Fibroblast of the aortic adventitia (primary cell): ENCODE measurements at places on chromosomes 7 and 10.

DNA sequence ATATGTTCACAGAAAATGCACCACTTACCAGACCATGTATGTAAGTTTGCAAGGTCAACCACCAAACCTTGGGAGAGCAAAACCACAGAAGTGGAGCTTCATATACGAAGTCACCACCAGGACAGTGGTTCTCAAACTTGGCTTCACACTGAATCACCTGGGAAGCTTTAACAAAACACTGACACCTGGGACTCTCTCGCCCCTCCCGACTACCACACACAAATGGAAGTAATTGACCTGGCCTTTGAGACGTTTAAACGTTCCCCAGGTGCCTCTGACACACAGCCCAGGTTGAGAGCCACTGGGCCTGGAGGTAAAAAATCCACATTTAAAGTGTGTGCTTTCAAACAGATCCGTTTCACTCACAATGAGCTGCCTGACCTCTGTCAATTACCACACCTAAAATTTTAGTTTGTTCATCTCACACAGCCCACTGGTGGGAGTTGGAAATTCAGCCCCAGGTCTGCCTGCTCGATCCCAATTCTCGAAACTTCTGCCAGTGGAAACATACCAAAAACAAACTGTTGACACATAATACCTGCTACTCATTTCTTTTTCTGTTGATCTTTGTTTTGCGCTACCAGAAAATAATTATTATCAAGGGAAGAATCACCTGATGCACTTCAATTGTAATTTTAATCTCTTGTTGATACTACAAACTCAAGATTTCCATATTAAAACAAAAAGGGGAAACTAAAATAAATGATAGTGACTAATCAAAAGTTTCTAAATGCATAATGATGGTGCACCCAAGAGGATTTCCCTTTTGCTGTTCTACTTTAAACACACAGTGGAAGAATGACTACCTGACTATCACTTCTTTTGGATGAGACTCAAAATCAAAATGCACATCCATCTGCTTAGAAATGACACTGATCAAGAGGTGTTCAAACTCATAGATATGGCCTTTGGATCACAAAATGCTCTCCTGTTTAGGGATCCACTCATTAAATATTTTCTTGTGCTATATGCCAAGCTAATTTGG is 26.6 kb downstream of the CDNF start:
- DNase-seq: no peak

GRCh38 chr10:86218842-86219241 is 147.8 kb downstream of the GRID1 start:
- no peak for DNase-seq

DNA sequence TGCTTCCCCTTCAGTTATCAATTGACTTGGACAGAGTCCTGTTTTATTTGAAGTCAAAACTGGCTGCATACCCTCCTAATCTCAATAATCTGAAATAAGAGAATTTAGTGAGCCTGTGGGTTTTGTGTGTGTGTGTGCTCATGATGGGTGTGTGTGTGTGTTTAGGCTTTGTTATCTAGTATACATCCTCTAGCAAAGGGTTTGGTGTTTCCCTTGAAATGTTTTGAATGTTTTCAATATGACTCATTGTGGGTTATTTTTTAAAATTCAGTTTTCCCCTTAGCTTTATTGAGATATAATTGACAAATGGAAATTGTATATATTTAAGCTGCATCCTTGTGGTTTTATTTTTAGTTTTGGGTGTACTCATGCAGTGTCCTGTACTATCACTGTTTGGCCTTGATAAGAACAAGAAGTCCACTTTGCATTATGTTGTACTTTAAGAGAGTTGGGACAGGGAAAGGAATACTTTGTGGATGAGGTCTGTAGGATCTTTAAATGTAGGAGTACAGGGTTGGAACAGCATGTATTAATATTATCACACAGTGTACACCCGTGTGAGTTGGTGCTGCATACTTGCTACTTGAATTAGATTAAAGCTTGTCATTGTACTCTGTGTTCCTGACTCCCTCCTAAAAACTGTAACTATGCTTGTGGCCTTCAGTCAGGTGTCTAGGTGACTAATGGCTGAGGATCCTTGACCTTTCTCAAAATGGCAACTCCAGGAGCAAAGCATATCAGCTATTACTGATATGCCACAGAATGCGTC is 58.3 kb downstream of the VCL start:
- DNase-seq: peak; percentile 87

DNA sequence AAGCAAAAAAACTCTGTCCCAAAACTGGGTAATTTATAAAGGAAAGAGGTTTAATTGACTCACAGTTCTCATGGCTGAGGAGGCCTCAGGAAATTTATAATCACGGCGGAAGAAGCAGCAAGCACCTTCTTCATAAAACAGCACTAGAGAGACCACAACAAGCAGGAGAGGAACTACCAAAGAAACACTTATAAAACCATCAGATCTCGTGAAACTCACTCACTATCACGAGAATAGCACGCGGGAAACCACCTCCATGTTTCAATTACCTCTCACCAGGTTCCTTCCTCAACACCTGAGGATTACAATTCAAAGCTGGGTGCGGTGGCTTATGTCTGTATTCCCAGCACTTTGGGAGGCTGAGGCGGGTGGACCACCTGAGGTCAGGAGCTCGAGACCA is 48.5 kb downstream of the PDIA4 start:
- DNase-seq: no peak

GRCh38 chr7:91656541-91657482 is 223.7 kb downstream of the MTERF1 start:
- peak; percentile 95 for DNase-seq

- no peak for DNase-seq
Observed at GRCh38 chr10:130111852-130112180, 1.2 kb upstream of the C10orf143 start.

DNA sequence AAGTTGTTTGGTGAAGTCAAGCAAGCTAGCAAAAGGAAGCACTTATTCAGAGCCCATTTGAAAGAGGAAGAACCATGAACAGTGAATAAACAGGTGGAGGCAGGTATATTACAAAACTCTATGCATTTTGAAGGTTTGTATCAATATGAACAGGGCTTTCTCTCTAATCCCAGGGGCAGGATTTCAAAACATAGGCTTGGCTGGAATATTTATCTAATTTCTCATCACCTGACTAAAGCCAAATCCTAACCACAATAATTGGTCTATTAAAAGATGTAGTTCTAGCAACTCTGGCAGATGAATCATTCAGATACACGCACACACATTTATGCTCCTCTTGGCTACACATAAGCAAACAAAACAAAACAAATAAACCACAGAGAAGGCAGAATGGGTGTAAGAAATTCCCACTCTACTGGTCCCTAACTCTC is 554.4 kb downstream of the INHBA start:
- peak; percentile 89 for DNase-seq

- DNase-seq: no peak
Observed at GRCh38 chr10:6145166-6145987, 56.5 kb downstream of the RBM17 start.

DNA sequence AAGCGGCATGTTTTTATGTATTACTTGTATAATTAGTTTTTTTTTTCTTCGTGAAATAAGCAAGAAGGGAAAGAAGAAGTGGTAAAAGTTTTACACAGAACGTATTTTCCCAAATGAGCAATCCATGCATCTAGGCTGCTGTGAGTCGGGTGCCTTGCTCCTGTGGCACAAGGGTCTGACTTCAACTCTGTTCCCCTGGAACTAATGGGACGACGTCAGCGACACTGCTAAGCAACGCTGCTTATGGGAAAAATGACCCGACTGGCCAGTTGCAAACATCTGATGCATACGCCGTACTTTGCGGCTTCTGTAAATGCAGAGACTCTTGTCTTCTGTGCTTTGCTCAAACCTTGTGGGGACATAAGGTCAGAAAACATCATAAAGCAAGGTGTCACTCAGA is 66.3 kb downstream of the MPP7 start:
- DNase-seq: no peak

GRCh38 chr10:102131286-102132170 is 1.3 kb upstream of the PPRC1 start:
- peak; percentile 41 for DNase-seq

- no peak for DNase-seq
Observed at GRCh38 chr10:1110674-1111119, 54.5 kb downstream of the WDR37 start.

DNA sequence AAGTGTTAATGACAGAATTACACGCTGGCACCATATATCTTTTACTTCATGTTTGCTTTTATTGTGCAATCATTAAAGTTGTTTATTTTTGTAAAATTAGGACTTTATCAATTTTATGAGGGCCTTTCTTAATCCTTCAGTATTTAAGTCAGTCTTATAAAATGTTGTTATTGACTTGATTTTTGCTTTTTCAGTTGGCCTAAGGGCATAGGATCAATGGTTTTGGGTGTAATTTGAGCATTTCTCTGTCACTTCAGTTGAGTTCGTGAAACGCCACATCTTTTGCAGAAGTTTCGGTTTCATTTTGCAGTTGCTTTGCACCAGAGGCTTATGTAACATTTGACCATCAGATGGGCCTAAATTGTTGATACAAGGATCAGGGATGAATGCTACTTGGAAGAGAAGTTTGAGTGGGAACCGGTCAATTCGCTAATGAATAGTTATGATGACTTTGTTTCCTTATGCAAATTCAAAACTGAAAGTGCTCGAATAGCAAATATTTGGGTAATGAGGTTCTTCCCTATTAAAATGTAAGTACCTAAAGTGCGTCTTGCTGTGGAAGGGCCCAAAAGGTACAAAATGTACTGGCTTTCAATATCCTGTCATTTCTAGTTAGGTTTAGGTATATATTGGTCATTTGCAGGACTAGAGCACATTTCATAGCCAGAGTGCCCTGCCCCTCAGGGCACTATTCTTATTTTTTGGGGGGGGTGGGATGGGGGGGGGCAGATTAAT is 340.9 kb downstream of the LRMDA start:
- peak; percentile 67 for DNase-seq

DNA sequence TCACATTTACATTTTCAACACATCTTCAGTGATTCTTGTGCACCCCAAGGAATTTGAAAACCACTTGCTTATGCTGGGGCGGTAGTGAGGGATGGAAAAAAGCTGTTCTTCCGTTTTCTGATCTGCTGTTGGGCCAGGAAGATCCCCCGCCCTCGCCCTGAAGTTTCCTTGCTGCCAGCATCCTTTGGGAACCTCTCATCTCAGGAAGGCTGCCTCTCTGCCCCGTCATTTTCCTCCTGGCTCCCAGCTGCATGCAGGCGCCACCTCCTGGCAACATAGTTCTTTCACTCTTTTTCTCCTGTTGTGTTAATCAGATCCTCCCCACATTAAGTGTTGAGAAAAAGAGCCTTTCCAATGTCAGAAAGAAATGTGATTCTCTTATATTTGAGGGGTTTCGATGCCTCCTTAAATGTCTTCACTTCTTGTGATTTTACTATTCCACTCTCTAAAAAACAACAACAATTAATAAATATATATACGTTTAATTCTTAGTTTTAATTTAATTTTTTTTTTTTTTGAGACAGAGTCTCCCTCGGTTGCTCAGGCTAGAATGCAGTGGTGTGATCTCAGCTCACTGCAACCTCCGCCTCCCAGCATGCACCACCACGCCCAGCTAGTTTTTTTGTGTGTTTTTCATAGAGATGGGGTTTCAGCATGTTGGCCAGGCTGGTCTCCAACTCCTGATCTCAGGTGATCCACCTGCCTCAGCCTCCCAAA is 122.9 kb downstream of the RALA start:
- DNase-seq: peak; percentile 91

GRCh38 chr7:156222611-156223010 is 410.3 kb upstream of the SHH start:
- no peak for DNase-seq

DNA sequence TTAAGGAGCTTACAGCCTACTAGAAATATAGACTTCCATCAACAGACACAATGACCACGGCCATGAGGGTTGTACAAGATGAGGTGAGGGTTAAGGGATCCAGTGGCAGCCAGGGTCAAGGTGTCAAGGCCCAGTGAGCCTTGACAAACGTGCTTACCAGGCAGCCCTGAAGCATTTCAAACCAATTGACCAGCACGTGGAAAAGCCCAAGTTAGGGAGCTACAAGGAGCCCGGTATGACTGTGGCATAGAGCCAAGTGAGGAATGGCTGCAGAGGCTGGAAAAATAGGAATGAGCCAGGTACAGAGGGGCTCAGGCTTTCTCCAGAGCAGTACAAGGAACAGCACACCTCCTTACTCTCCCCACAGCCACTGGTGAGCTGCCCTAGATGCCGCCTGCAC is 12.7 kb downstream of the AFAP1L2 start:
- no peak for DNase-seq

- DNase-seq: no peak
Observed at GRCh38 chr10:9010093-9010492, 955.6 kb downstream of the GATA3 start.

DNA sequence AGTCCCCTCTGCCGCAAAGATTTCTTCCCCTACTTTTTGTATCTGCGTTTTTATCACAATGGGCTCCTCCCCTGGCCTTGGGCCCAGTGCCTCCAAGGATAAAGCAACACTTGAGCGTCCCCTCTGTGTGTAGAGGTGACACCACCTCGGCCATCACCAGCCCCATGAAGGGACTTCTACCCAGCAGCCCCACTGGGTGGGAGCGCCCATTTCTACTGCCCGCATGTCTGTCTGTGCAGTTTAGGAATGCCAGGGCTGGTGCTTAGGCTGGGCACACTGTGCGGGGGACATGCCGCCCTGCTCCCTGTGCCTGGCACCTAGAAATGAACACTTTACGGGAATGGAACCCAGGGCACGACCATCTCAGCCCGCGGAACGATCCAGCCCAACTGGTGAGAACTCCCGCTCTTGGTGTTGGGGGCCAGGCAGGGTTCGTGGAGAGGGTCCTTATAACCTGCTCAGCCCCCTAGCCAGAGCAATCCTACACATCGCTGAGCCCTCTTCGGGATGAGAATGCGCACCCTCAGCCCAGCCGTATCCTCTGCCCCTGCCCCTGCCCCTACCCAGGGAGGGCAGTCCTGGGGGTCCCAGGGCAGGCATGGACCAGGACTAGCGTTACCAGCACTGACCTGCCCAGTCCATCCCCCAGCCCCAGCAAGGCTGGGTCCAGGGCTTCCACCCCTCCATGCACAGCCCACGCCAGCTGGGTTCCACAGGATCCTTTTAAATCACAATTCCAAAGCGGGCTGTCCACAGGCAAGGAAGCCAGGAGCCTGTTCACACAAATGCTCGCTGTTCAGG is 12.8 kb downstream of the CRYGN start:
- DNase-seq: no peak

DNA sequence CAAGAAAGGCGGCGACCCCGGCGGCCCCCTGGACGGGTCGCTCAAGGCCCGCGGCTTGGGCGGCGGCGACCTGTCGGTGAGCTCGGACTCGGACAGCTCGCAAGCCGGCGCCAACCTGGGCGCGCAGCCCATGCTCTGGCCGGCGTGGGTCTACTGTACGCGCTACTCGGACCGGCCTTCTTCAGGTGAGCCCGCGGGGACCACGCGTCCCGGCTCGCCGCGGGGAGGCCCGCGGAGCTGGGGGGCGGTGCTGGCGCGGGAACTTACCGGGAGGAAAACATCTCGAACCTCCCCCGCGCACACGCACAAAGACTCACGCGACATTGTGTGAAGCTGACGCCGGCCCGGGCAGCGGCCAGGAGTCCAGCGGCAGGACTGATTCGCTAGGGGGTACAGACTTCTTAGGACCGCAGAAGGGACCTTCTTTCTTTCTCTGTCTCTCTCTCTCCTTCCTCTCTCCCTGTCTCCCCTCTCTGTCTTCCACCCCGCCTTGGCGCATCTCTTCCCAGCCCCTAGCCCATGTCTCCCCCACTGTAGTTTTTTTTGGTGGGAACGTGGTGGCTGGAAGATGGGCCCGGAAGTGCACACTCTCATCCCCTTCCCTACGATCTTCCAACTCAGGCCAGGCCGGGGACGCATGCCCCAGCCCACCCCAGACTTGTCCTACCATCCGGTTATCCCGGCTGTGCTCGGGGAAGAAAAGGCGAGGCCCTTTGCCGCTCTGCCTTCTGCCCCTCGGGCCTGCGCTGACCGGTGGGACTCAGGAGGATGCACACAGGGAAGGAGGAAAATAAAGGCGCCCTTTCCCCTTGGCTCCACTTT is 1.2 kb downstream of the EN2 start:
- DNase-seq: no peak
